Left kidney (tissue), 8 donors: ENCODE measurements at places on chromosomes 5 and 9. TPM values are rescaled to one million over a fixed set of nuclear protein-coding genes. Genes with fewer than 3 reads are reported as not detected.

The HRCT1 gene
- polyA plus RNA-seq: 0.30 TPM

DNA sequence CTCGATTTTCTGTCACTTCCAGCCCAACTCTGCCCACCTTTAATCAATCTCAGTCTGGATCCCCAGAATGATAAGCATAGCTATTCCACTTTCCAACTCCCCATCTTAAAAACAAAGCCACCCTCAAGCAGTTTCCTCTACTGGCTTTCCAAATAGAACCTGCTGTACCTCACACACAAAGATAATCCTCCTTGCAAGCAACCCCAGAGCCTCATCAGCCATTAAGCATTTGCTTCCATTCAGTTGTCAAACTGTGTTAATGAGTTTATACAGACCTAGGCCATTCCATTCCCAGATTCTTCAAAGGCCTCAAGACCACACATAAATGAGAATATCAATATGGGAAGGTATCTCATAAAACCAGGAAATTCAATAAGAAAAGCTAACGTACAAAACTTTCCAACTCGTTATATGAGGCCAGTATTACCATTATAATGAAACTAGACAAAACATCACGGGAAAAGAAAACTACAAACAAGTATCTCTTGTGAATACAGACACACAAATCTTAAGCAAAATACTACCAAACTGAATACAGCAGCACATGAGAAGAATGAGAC, 86.8 kb downstream of the DROSHA start:
- DNase-seq: no peak

- DNase-seq: no peak
Observed at GRCh38 chr5:172078726-172079345, 72.4 kb upstream of the FBXW11 start.

- no peak for DNase-seq
Observed at GRCh38 chr9:124098141-124098905, 86.8 kb downstream of the LHX2 start.

- no peak for DNase-seq
Observed at GRCh38 chr9:100990605-100991381, 37.7 kb upstream of the PLPPR1 start.

- no peak for DNase-seq
Observed at GRCh38 chr5:128632264-128632663, 94.2 kb upstream of the FBN2 start.

DNA sequence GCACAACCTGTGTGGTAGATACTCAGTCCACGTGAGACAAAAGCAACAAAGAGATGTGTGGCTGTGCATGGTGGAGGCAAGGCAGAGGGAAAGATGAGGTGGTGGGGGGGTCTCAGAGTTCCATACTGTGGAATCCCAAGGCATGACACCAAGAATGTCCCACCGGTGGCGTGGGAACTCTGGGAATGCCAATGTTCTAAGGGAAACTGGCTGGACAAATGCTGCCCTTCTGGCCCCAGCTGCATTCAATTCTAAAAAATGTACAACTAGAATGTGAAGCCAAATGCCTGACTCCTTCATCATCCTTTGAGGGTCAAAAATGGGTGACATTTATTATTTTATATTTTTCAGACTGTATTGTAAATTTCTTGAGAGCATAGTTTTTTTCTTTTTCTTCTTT, 58.2 kb upstream of the EQTN start:
- DNase-seq: no peak
